ENCODE measurements at places on chromosomes 5 and 9. TPM values are rescaled to one million over a fixed set of nuclear protein-coding genes. Genes with fewer than 3 reads are reported as not detected.

GRCh38 chr5:120749737-120750136 lies 285.6 kb downstream of the PRR16 start:
- no peak for ATAC-seq

GRCh38 chr9:108956631-108957026 lies 22.4 kb downstream of the ABITRAM start:
- ATAC-seq, result no peak

- ATAC-seq, result no peak
Observed at GRCh38 chr9:135384226-135384625, 95.4 kb upstream of the PPP1R26 start.

DNA sequence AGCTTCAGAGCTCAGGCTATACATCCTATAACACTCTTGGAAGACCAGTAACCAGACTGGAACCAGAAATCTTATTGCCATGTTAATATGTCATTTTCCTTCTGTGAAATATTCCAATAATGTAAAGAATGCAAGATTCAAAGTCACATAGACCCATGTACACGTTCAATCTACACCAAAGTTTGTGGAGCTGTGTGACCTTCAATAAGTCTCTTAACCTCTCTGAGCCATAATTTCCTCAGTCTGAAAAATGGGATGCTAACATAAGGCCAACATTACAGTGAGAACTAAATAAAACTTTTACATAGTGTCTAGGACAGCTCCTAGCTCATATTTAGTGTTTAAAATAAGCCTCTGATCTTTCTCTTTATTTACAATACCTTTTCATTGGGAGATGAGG lies 70.4 kb downstream of the ARRDC3 start:
- ATAC-seq, result no peak

GABRA1 gene
- total RNA-seq, result not detected

Measured in esophagus mucosa (tissue), 1 donor.